ENCODE measurements at places on chromosomes 4 and X.

DNA sequence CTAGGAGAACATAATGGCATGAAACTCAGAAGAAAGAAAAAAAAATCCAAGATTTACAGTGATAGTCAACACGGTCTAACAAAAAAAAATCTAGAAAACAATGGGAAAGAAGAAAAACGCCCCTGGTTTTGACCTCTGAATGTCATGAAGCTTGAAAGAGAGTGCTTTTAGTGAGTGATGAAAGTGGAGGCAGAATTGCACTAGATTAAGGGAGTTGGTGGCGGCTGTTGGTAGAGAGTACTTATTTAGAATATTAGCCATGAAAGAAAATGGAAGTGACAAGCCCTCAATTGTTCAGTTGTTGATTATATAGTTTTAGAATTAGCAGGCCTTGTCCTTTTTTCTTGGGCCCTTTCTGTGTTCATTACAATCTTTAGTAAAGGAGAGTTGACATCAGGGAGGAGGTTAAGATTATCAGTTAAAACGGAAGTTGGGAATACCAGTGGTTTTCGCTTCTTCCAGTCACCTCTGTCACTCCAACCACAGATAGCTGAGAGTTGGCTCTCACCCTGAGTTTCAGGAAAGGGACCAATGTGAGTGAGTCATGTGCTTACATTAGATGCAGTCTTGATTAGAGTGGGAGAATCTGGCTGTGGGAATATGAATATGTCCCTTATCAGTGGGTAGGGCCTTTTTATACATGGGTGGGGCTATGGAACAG is 29.7 kb downstream of the EREG start:
- DNase-seq, result no peak

GRCh38 chr4:24096603-24097002 is 206.8 kb upstream of the PPARGC1A start:
- DNase-seq, result no peak

- no peak for DNase-seq
Observed at GRCh38 chr4:113008716-113009115, 40.7 kb upstream of the ANK2 start.

- no peak for DNase-seq
Observed at GRCh38 chr4:141081921-141082395, 51.3 kb downstream of the RNF150 start.
